NCI-H1417 treated with DMSO at 0.1 percent for 48 hours (cell line): ENCODE measurements at places on chromosomes 1 and 21.

DNA sequence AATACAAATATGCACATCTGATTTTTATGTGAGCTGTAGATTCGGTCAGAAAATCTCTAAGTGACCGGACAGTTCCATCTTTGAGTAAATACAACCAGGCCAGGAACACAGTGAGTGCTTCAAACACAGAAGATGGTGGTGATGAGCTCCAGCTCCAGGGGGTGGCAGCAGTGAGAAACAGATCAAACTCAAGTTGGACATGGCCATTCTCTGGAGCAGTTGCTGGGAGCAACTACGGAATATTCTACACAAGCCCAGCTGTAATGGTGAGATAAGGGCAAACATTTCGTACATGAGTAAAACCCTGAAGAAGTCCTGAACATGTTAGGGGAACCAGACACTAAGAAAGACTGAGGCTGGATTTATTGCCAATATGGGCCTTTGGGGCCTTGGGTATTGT, 100.7 kb downstream of the BARHL2 start:
- DNase-seq: no peak

DNA sequence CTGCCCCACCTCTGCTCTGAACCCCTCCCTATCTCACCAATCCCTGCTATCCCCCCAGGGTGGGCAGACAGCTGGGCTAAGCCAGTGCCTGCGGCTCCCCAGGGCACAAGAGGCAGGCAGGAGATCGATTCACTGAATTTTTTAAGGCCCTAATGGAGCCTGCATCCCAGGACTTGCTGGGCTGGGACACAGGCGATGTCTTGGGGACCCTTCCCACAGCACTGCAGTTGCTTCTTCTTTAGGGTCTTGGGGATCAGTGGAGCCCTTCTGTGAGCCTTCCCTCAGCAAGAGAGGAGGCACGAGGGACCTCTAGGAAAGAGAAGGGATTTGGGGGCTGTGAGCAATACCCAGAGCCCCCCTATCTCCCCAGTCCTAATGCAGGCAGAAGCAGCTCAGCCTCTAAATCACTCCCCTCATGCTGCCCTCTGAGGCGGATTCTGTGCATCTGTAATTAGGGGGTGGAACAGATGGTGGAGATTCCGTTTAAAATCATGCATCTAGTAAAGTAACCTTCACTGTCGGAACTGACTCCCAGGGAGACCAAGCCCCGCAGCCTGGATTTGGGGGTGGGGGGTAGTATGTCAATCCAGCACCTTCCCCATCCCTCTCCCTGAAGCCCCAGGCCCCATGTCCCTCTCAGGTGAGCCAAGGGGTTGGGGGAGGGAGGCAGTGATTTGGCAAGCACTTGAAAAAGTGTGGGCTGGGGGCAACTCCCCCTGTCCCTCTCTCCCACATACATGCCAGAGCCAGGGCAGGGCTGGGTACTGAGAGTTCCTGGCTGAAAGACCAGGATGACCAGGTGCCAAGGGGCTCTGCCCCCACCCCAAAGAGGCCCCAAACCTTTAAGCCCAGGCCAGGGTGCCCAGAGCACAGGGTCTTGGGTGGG, 10.0 kb downstream of the AHDC1 start:
- no peak for DNase-seq

DNA sequence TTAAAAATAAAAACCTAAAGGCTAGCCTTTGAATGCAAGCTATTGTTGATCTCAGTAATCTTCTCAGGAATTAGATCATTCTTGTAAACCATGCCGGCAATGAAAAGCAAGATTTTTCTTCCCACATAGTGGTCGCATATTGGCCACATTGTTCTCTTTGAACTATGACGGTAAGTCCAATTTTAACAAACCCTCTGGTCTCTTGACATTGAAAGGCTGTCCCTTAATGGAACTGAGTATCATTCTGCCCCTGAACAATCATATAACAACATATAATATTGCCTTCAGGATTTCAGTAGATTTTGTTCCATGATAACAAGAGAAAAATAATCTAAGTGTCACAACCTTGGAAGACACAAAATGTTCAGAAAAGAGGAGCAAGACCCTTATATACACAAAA, 1.3 kb downstream of the TNNI3K start:
- DNase-seq: no peak

DNA sequence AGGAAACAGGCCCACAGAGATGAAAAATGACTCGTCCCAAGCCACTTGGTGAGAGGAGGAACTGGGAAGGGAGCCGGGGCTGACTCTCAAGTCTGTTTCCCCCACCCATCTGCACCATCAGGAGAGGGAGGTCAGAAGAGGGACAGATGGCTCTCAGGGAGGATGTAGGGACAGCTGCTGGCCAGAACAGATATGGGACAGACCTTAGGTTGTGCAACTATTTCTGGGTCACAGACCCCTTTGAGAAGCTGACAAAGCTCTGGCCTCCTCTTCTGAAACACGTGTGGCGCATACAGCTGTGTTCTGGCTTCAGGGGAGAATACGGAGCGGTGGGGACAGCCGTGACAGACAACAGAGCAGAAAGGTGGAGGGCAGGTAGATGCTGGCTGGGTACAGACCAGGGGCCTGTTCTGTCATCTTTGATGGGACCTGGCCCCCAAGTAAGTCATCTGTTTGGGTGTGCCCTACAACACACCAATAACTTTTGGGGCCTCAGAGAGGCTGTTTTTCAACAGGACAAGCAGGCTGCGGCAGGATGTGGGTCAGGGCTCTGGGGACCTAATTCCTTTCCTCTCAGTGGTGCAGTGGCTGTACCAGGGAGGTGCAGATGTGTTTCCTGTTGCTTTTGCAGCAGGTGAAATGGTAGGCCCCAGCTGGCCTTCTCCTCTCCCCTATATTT, 7.3 kb downstream of the SH3BGRL3 start:
- DNase-seq: no peak

- DNase-seq: no peak
Observed at GRCh38 chr1:58204284-58204683, 342.2 kb downstream of the OMA1 start.

- DNase-seq: no peak
Observed at GRCh38 chr1:38018864-38019343, 6.4 kb downstream of the UTP11 start.

DNA sequence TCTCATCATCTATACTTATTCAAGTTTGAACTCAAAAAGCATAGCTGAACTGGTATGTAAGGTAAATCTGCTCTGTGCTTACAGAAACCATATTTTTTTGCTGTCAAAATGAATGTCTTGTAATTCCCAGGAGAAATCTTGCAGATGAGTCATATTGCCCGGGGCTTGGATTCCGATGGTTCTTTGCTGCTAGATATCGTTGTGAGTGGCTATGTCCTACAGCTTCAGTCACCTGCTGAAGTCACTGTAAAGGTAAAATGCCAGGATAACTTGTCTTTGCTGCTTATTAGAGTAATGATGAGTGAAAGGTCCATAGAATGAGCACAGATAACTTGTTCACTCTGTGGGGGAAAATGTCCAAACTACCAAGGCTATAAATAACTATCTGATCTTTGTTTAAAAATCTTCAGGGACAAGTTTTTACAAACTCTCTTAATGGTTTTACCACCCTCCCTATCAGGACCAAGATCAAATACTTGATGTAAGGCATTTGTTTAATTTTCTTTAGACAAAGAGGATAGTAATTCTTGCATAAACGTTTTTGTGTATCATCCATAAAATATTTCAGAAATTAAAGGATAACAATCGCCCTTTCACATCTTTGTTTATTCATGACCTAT, 222.3 kb downstream of the TPR start:
- DNase-seq: no peak

DNA sequence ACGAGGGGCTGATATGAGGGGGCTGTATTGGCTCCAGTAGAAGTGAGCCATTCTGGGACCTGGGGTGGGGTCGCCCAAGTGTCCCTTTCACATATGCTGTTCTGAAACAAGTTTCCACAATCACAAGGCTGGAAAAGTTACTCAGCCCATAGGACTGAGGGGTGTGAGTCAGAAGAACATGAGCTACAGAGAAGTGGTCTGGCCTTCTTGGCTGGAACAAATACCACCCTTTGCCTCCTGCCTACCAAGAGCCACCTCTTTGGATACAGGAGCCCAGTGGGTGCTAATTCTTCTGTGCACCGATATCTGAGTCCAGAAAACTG, 42.4 kb downstream of the MEF2D start:
- no peak for DNase-seq
